G401 (cell line): ENCODE measurements at places on chromosomes 7 and 10. TPM values are rescaled to one million over a fixed set of nuclear protein-coding genes. Genes with fewer than 3 reads are reported as not detected.

DNA sequence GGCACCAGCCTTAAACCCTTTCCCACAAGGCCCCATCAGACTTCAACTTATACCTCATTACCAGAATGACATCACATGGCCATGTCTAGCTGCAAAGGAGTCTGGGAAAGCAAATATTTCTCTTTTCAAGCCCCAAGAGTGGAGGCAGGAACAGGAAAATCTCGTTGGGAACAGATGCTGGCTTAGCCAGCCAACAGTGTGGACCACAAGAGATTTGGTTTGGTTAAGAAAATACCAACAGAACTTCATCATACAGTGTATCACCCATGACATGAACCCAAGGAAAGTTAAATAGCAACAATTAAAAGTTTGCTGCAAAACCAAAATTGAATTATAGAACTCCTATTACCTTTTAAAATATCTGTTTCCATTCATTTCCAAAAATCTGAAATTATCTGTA is 2.2 kb upstream of the MET start:
- no peak for DNase-seq

DNA sequence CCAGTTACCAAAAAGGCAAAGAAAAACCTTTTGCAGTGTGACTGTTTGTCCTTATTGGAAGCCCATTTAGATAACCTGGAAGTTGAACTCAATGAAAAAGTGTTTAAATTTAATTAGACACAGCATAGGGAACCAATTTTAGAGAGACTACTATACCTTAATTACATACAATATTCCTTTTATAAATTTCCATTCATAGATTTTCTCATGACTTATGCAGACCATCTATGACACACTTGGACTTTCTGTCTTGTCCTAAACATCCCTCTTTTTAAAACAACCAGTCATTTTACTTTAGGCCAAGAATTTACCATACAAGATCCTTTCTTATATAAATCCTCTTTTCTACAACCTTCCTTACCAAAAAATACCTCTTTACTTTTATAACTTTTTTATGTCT is 61.6 kb downstream of the MTURN start:
- no peak for DNase-seq

Gene FAM25C
- not detected in 2 replicates for total RNA-seq

DNA sequence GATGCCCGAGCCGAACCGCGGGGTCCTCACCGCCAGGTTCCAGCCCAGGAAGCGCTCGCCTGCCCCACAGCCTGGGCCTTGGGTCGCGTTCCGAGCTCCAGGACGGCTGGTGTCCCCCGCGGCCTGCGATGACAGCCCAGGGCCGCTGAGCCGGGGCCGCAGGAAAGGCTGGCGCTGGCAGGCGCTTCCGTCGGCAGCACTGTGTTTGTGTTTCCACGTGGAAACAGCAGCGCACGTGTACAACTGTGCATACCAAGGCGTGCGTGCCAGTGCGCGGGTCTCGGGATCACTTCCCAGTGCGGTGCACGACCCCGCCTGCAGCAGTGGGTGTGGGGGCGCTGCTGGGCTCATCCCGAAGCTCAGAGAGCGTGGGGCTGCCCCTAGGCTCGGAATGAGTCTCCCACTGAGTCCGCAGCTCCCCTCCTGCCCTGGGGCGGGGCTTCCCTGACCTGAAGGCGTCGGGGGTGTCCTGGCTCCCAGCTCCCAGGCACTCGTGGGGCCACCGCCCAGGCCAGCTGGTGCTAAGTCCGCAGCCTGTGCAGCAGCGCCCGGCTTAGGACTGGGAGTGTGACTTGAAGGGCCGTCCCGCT is 17.2 kb downstream of the AP5Z1 start:
- DNase-seq, result no peak

- no peak for DNase-seq
Observed at GRCh38 chr7:94605031-94605430, 50.9 kb downstream of the SGCE start.

DNA sequence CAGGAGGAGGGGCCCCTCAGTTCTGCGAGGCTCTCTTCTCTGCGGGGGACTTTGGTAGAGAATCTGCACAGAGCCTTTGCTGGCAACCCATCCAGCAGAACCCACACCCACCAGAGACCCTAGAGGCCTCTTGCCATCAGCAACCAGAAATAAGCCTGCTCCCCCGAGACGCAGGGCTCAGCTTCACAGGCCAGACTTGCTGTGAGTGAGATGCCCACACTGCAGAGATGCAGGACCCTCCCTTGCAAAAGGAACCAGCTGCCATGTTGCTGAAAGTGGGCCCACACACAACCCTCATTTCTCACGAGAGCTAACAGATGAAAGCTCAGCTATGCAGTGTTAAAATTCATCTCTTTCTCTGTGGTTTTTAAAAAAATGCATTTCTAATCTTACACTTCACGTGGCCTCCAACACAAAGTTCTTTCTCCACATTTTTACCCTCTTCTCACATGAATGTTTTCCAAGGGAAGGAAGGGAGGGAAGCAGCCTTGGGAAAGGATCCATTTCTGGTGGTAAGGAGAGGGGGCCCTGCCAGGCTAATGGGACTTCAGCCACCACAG is 171.6 kb downstream of the CCDC3 start:
- DNase-seq, result no peak

DNA sequence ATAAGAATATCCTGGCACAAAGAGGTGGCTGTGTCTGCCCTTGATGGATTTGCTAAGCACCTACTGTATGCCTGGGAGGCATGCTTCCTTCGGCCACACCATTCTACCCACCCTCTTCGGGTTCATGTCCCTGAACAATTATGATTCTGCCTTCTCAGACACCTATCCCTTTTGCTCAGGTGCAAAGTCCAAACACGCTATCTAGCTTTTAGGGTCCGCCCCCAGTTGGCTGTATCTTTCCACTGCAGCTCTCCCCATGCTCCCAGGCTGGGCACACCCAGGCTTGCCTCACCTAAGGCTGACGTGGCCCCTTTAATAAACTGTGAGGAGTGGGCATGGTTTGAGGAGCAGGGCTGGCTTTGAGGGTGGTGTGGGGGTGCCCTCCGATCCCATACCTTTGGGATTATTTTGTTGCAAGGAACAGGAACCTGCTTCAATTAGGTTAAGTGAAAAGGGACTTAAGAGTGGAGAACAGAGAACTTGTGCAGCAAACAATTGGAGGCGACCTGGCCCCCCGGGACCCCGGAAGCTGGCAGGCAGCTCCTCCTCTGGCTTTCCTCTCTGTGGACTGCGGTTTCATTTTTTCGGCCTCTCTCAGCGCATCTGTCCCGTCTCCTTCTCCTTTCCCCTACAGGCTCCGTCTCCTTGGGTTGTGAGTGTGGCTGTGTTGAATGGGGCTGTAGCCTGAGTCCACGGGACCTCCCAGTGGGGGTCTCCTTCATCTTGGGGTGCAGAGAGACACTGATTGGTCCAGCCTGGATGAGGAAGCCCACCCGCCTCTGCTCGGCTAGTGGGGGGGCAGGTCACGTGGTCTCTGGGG is 3.8 kb downstream of the CLIP2 start:
- DNase-seq, result no peak
